Stimulated activated CD4-positive, alpha-beta T cell treated with anti-CD3 and anti-CD28 coated beads, TNF-alpha, amount 100 ng/mL, for 24 hours (primary cell): ENCODE measurements at places on chromosomes 2 and 18.

GRCh38 chr2:42736598-42737322 lies 27.2 kb downstream of the OXER1 start:
- DNase-seq = no peak

DNA sequence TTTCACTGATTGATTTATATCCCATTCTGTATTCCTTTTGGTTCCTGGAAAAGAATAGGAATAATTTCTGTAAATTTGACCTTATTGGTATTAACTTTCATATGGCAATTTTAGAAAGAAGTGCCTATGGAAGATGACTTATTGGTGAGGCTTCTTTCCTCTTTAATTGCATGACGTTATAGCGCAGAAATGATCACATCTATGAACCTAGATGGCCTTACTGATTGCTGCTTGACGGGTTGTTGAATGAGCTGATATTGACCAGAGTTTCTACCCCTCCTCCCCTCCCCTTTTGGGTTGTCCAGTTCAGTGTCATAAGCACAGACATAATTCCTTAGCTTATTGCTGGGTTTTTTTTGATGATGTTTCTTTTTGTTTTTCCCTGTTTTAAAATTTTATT lies 14.6 kb downstream of the ACSL3 start:
- DNase-seq = no peak

DNA sequence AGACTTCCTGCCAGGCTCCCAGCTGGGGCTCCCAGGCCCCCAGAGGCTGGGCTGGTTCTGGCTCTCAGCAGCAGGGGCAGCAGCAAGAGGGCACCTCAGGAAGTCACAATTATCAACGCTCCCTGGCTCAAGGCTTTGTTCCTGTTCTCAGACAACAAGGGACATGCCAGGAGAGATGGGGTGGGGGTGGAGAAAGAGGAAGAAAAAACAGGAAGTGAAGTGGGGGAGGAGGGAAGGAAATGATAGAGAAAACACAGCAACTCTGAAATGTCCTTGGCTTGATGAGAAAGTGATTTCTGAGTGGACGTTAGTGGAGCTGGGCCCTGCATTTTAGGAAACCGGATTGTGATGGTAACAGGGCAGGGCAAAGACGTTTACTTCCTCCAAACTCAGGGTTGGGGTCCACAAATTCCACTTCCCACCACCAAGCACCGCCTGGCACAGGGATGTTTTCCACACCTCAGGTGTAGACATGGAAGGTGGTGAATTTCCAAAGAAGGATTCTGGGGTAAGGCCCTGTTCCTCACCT lies 40.4 kb downstream of the CYRIA start:
- DNase-seq = no peak

DNA sequence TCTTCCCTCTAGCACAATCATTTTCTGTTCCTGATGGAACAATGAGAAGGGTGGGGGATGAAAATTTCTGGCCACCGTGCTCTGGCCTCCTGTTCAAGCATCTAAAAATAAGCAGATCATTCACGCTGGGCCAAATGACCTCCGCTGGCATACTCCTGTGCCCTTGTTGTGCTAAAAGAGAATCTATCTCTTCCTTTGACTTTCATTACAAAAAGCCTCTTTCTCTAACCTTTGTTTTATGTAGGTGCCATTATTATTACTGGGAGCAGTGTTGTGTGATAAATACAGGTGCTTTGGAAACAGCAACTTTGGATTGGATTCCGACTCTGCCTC lies 44.6 kb upstream of the B3GNT2 start:
- no peak for DNase-seq
